ENCODE measurements at places on chromosomes 6 and 20.

DNA sequence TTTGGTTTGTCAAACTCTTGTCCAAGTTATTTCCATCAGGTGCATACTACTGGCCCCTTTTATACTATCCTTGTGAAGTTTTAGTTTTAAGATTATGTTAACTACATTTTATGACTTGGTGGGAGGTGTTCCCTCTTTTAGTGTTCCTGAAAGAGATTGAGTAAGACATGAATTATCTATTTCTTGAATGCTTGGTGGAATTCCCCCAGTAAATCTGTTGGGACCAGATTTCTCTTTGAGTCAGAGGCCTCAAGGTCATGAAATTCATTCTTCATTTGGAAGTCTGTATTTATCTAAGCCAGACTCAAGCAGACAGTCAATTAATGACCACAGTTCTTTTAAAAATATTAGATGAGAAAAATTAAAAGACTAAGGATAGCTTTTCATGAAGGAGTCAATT is 81.3 kb downstream of the MOXD1 start:
- DNase-seq, result no peak

- DNase-seq, result no peak
Measured at GRCh38 chr20:57478176-57478575, 46.8 kb downstream of the CTCFL start.

DNA sequence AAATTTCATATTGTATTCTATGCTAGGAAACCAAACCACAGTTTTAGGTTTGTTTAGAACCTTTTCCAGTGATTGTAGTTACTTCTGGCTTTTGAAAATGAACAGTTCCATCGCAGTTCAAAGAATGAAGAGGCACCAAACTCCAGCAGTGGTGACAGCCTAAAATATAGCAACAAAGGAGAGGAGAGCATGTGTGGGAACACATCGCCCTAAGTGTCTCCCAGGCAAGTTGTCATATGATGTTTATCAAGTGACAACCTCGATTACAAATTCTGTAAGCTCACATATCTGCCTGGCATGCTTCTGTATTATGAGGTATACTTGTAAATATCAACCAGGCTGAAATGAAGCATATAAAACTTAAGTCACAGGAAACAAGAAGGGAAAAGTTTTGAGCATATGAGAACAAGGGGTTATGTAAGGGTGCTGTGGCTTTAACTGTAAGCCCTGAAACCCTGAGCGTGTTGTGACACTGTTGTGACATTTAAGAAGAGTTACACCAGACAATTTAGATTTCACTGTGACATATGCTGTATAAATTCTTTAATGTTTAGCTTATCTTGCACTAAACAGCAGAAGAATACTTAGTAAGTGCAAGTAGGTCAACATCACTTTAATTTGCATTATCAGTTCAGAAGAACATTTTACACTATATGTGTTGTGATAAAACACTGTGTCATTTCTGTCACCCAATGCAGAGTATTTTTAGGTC is 29.1 kb upstream of the FBXL4 start:
- DNase-seq, result no peak

DNA sequence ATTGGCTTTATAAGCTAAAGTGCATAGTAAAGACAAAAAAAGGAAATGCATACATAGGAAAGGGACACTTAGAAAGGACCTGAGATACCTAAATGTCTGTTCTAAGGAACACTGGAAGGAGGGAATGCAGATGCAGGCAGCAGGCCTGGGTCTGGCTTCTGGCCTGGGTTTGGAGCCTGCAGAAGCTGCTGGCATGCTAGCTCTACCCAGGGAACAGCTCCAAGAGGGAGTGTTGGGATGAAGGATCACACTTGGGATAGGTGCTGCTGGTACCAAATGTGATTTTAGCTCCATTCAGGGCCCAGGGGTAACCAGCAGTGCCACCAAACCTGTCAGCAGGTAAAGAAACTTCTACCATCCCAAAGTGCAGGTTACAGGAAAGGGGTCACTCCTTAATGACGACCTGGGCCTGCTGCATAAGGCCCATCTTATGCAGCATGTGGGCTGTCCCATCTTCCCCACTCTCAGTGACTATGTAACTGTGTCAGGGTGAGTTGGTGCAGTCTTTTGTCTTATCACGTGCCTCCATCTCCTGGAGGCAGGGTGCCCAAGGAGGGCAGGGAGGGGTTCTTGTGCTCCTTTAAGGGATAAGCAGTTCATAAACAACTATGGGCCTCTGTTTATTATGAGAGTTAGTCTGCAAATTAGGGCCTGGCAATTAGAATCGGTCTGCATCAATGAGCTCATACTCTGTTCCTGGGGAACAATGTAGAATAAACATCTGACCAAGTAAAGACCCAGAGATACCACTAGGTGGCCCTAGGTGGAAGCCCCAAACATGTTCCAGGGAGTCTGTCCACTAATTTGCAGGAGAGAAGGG is 26.9 kb downstream of the DDX27 start:
- no peak for DNase-seq

DNA sequence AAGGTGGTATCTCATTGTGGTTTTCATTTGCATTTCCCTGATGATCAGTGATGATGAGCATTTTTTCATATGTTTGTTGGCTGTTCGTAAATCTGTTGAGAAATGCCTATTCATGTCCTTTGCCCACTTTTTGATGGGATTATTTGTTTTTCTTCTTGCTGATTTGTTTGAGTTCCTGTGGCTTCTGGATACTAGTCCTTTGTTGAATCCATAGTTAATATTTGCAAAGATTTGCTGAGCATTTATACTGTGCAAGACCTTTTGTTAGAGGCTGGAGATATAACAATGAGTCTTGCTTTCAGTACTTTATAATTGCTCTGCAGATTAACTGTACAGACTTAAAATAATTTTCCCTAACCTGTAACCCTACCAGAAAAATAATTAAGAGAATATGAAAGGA is 35.6 kb downstream of the PDE7B start:
- DNase-seq, result no peak

DNA sequence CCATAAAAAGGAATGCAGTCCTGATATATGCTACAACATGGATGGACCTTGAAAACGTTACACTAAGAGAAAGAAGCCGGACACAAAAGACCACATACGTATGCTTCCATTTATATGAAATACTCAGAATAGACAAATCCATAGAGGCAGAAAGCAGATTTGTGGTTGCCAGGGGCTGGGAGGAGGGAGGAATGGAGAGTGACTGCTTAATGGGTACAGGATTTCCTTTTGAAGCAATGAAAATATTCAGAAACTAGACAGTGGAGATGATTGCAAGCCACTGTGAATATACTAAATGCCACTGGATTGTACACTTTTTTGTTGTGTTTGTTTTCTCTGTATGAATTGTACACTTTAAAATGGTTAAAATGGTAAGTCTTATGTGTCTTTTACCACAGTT is 29.4 kb upstream of the CDKN1A start:
- DNase-seq, result no peak

GRCh38 chr20:58953050-58953449 is 28.0 kb upstream of the NELFCD start:
- DNase-seq, result no peak

GRCh38 chr6:116370760-116371119 is at the start of gene DSE:
TSS of gene DSE (plus strand) at chr6:116370947. CDS start at chr6:116399251, 28,304 bp downstream.
- DNase-seq, result peak; percentile 78

GRCh38 chr6:36000451-36000850 is 24.0 kb downstream of the SLC26A8 start:
- no peak for DNase-seq

DNA sequence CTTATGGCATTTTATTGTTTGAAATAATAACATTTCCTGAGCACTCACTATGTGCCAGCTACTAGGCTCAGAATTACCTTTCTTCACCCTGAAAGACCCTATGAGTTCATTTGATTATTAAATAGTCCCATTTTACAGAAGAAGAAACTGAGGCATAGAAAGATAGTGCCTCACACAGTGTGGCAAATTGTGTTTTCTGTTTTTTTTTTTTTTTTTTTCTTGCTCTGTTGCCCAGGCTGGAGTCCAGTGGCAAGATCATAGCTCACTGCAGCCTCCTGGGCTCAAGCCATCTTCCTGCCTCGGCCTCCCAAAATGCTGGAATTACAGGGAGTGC is 59.7 kb upstream of the PTPN1 start:
- no peak for DNase-seq

GRCh38 chr6:142551274-142551811 is 249.5 kb downstream of the ADGRG6 start:
- DNase-seq, result peak; percentile 69

- no peak for DNase-seq
Measured at GRCh38 chr6:105932440-105932839, 153.7 kb upstream of the PRDM1 start.

DNA sequence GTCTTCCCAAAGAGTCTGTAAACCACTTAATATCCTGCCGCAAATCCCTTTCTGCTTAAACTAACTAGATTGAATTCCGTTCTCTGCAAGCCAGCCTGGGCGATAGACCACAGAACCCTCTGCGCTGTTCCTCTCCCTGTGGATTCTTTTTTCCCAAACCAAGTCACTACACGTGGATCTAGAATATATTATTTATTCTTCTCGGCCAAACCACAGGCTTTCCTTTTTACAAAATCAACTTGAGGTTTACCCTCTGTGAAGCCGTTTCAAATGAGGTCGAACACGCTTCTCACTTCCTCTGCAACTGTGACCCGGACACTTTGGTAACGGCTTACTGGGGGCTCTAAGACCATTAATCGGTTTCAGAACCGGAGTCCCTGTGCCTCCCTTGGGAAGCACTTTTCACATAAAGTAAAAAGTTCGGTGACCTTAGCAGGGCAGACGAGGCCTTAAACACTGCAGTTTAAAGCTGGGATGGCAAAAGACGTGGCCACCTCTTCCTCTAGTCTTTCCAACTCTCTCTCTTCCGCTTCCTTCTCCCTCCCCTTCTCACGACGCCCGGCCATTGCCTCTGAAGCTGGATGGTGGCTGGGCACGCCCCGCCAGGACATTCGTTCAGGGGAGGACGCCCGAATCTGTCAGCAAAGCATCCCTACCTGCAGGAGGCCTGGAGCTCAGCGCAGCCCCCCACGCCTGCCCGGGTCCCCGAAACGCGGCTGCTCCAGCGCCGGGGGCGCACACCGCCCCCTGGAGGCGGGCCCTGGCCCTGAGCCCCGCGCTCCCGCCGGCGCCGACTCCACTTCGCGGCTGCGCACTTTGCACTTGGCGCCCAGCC is 55.0 kb upstream of the FOXC1 start:
- DNase-seq, result peak; percentile 80

- DNase-seq, result no peak
Measured at GRCh38 chr20:51331481-51331880, 211.0 kb downstream of the NFATC2 start.

- DNase-seq, result no peak
Measured at GRCh38 chr6:4301871-4302270, 166.5 kb upstream of the ECI2 start.

GRCh38 chr6:35015996-35016395 is 125.1 kb downstream of the TCP11 start:
- DNase-seq, result no peak

DNA sequence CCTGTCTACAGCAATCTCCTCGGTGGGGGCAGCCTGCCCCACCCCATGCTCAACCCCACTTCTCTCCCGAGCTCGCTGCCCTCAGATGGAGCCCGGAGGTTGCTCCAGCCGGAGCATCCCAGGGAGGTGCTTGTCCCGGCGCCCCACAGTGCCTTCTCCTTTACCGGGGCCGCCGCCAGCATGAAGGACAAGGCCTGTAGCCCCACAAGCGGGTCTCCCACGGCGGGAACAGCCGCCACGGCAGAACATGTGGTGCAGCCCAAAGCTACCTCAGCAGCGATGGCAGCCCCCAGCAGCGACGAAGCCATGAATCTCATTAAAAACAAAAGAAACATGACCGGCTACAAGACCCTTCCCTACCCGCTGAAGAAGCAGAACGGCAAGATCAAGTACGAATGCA is 19.4 kb downstream of the PRDM1 start:
- DNase-seq, result no peak

DNA sequence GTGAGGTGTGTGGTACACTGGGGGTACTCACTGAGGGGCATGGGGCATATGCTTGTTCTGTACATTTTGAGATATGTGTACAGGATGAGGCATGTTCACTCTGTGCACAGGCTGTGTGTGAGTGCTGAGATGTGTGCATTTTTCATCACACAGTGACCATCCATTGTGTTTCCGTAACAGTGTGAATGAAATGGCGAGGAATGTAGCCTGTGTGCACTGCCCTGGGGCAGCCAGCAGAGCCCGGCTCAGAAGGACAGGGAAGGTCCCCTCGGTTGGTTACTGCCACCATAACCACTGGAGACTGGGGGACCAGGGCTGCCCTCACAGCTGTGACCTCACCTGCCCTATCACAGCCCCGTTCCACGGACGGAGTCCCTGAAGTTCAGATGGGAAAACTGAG is 106.2 kb upstream of the MYL9 start:
- DNase-seq, result no peak

DNA sequence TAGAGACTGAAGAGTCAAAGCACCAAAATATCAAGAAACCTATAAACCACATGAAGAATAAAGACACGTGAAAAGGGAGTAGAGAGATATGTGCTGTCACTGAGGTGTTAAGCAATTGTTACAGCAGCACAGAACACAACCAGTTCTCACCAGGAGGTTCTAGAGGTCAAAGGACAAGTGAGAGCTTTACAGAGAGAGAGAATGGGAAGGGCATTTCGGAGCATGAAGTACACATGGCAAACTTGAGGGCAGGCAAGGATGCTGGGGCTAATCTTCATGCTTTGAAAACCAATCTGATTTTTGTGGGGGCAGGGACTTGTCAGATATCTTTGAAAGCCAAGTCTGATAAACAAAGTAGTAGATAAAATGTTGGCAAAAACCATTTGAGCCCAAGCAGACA is 142.3 kb upstream of the NRSN1 start:
- DNase-seq, result no peak

- no peak for DNase-seq
Measured at GRCh38 chr20:52923123-52923937, 48.8 kb upstream of the TSHZ2 start.

- DNase-seq, result no peak
Measured at GRCh38 chr6:130161683-130162404, 60.9 kb downstream of the SAMD3 start.

DNA sequence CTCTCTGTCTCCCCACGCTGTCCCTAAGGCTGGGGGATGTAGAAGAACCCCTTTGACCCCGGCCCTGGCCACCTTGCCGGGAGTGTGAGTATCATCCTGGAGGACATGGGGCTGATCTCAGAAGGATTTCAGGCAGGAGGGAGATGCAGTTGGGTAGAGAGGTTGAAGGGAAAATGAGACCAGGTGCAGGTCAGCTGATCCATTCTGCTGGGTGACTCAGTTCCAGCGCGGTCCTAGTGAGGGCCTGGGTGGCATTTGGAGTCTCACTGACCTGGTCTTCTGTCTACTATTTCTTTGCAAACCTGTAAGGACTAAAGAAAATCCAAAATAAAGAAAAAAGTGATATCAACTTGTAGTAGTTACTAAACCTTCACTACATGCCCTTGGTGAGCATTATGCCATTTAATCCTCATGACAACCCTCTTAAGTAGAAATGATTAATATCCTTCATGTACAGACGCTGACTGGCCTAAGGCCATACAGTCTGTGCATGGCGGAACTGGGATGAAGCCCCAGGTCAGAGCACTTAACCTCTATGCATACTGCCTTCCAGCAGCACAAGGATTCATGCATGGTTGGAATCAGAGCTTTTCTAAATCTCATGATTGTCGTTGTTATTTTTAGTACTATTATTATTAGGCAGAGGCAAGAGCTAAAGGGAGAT is 106.3 kb downstream of the ZDHHC14 start:
- no peak for DNase-seq

Measured in activated CD8-positive, alpha-beta memory T cell treated with anti-CD3 and anti-CD28 coated beads for 24 hours (primary cell).